DMS79 treated with DMSO at 0.1 percent for 48 hours (cell line): ENCODE measurements at places on chromosomes 12 and 14.

DNA sequence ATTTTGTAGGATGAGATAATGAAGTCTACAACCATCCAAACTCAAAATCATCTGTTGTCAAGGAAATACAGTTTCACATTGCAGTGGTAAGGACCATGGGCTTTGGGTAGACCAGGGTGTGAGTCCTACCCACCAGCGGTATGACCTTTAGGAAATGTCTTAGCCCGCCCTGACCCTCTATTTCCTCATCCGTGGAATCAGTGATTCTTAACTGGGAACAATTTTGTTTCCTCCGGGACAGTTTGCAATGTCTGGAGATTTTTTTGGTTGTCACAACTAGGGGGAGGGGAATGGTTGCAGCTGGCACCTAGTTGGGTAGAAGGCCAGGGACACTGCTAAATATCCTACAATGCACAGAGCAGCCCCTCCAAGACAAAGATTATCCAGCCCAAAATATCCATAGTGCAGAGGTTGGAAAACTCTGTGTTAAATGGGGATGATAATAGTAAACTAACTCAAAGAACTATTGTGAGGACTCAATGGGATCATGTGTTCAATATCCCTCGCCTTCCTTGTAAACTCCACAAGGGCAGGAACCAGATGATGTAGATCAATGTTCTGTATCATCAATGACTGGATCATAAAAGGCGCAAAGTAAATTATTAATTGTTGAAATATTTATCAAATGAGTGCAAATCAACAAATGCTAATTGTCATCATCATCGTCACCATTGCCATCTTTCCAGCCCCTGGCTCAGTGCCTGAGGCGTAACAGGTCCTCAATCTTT lies 15.7 kb upstream of the IFT81 start:
- DNase-seq = no peak

DNA sequence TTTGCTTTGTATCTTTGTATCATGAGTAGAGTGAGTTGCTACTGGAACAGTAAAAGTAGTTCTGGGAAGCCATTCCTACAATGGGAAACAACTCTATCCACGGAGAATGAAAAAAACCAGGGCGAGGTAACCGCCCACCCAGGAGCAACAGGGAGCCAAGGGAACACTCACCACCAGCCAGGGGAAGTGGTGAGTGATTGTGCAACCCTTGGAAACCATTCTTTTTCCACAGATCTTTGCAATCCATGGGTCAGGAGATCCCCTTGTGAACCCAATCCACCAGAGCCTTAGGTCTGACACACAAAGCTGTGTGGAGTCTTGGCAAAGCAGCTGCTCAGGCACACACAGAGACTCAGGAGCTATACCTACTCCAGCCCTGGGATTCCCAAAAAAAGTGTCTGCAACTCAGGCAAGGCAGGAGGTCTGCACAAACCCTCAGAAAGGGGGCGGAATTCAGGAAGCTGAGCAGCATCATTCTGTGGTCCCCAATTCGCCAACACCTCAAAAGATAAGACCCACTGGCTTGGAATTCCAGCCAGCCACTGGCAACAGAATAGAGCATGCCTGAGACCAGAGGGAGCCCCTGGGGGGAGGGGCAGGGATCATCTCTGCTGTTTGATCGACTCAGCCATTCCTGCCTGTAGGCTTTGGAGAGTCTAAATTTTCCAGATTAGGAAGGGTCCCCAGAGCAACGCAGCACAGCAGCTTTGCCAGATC lies 52.1 kb upstream of the PPFIA2 start:
- no peak for DNase-seq

DNA sequence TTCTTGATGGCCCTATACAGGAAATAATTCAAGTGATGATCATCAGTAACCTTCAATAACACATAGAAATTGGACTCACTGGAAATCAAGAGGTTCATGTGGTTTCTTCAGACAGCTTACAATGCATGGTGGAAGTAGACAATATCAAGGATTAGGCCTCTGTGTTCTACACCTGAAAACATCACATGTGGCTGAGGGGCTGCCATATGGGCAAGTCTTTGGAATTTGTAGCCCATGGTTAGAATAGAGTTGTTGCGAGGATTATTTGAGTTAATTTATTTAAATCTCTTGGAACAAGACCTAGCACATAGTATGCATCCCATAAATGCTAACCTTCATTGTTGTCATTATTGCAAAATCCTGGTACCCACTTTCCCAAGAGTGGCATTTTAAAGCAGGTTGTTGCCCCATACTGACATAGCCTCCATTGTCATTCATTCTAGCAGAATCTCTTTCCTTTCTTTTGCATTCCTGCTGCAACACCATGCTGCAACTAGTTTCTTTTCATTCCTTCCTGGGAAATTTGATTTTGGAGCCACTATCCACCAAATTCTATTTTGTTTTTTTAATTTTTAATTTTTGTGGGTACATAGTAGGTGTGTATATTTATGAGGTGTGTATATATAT lies 352.7 kb upstream of the NAV3 start:
- DNase-seq = no peak

- no peak for DNase-seq
Observed at GRCh38 chr12:47775100-47775911, 2.3 kb downstream of the SLC48A1 start.

GRCh38 chr12:25496098-25496587 lies 56.9 kb downstream of the LMNTD1 start:
- no peak for DNase-seq

- no peak for DNase-seq
Observed at GRCh38 chr14:77249286-77249685, 21.7 kb downstream of the NGB start.

DNA sequence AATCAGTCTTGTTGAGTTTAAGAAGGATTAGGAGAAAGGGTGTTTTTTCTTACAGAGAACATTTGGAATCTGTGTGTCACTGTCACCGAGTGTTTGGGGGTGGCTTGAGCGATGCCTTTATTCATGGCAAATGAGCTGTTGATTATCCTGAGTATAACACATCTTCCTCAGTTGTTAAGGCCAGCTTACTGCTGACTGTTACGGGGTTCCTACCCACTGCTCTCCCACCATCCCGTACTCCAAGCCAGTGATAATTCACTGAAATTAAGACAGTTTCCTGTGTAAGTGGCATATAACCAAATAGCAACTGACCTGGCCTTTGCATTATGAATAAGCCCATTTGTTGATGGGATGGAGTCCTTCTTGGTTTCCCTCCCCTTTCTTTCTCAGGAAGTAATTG lies 9.5 kb downstream of the ESRRB start:
- no peak for DNase-seq

DNA sequence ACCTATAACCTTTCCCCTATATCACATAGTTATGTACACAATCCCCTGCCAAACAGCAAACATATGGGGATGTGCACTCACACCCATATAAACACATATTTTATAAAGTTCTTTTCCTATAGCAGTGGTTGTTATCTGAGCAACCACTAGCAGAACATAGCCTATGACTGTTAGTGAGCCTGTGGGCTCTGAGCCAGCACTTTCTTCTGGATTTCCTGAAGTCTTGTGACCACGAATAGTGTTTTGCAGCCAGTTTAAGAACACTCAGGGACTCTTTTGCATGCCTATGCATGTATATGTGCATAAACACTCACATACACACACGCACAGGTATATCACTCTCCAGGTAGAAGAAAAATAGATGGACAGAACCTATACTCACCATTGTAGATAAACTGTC lies 17.1 kb downstream of the TESPA1 start:
- DNase-seq = no peak

- DNase-seq = no peak
Observed at GRCh38 chr12:102167821-102168604, 29.6 kb downstream of the PMCH start.

DNA sequence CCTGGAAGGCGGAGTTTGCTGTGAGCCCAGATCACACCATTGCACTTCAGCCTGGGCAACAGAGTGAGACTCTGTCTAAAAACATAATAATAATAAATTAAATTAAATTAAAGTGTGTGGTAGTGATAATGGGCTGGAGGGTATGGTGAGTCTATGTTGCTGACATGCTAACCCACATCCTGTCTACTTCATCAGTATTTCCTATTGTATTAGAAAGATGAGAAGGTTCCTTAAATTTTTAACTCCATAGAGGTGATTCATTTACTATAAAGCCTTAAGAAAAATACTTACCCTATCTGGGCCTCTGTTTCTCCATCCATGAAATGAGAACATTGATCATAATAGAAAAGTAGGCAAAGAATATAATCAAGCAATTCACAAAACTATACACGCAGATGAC lies 280.5 kb downstream of the FBXL14 start:
- DNase-seq = no peak

DNA sequence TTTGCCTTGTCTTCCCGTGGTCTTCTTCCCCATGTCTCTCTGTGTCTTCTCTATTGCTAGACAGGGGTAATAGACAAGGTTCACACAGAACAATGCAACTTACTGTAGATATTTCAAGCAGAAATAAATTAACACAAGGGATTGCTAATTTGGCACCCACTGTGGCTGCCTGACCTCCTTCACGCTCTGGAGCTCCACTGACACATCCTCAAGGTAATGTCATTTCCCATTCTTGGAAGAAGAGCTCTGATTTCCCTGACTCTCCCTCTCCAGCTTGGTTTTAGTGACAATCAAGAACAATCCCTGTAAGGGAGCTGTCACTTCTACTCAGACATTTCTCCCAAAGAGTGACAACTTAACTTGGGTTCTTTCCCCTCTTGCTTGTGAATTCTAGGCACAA lies 105.4 kb upstream of the NAP1L1 start:
- no peak for DNase-seq

DNA sequence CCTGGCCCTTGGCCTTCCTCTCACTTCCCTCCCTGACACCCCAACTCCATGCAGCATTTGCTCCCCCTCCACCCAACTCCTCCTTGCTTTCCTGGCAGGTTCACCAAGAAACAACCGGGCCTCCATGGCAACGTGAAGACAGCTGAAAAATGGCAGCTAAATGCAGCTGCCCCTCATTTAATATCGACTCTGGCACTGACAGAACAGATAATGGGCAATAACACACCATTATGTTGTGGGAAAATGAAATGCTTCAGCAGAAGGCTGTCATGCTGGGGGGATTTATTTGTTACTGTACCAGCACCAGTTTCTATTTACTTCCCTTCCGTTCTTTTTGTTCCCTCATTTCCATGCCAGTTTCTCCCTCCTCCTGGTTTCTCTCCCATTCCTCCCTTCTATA lies 440.8 kb downstream of the NRXN3 start:
- DNase-seq = no peak

DNA sequence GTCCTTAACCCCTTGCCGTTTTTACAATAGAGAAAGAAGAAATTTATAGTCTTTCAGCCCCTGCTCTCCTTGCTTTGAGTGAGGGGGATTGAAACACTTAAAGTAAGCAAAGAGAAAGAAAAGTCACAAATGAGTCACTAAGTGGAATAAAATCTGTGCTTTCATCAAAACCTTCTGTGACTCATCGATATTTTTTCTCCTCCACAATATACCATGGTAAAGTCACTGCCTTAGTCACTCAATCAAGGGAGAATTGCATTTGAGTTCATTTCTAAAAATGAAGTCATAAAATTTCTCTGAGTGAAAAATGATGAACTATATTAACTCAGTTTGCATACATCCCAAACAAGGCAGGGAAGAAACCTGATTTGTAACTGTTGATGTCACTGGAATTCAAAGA lies 470.3 kb downstream of the FOXG1 start:
- DNase-seq = no peak

GRCh38 chr14:100302616-100303015 lies 3.6 kb downstream of the SLC25A29 start:
- no peak for DNase-seq

GRCh38 chr12:58341791-58342190 lies 400.4 kb downstream of the ATP23 start:
- no peak for DNase-seq

DNA sequence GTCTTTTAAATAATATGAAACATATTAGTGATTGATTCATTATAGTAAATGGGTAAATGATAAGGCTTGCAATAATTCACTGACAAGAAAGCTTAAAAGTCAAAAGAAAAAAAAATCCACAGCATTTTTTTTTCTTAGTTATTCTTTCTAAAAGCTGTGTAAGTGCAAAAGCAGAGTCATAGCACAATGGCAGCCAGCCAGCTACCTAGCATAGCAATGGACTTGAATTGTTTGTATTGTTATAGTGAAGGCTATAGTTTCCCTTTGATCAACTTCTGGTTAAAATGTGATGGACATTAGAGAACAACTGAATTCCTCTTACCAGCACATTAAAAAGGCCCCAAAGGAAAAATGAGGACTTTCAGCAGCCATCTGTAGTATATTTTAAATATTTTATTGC lies 232.1 kb downstream of the NAV3 start:
- DNase-seq = no peak

DNA sequence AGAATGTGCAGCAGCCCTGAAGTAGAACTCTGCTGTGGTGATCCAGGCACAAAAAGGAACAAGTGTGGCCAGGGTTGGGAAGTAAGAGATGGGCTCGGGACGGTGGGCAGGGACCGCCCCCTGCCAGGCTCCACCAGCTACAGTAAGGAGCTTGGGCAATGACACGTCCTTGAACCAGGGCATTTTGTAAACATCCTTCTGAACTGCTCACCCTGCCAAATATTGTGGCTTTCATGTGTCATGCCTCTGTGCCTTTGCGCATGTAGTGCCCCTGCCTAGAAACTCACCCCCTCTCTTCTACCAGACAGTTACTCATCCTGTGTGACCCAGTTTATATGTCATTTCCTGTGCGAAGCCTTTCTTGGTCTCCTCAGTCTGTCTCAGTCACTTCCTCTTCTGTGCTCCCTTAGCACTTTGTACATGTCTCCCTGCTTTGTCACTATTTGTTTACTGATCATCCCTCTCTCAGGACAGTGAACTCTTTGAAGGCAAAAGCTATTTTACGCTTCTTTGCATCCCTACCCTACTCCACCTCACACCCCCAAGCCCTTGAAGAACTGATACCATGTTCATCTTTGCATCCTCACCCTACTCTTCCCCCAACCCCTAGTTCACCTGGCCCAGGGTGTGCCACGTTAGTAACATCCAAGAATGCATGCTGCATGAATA lies 108.9 kb upstream of the PLEKHG7 start:
- DNase-seq = no peak

GRCh38 chr14:30656190-30656632 lies 34.1 kb downstream of the SCFD1 start:
- no peak for DNase-seq

- DNase-seq = no peak
Observed at GRCh38 chr12:131452444-131452860, 258.4 kb upstream of the SFSWAP start.

DNA sequence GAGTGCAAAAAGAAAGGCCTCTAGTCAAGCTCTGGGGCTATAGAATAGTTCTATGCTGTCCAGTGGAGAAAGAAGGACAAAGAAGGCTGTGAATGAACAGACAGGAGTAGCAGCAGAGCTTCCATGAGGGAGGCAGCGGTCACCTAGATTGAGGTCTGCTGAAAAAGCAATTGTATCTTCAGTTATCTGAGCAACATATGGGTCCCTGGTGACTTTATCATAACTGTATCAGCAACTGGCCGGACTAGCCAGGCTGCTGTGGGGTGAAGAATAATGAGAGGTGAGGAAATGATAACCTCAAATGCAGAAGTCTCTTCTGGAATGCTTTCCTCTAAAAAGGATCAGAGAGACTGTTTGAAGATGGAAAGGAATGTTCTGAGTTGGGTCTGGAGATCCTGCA lies 971.3 kb upstream of the TMEM132C start:
- no peak for DNase-seq
